ENCODE measurements at places on chromosomes 11 and 22. TPM values are rescaled to one million over a fixed set of nuclear protein-coding genes. Genes with fewer than 3 reads are reported as not detected.
A peak's percentile ranks its signal among the peaks of the same experiment; 100 is the strongest.

DNA sequence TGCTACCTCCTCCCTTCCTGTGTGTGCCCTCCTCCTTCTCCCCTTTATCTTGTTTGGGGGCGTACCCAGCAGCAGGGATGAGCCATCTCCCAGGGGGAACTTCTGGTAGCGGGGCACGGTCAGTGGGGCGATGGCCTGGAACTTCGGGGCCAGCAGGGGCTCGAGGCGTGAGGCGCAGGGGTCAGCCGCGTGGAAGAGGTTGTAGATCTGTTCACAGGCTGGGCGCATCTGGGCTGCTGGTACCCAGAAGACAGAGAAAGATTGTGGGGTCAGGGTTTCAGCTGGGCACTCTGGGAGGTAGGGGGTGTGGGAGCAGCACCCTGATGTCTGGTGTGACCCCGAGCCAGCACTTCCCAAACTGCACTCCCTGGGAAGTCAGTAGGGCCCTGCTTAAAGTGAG lies 9.1 kb downstream of the PITPNM1 start:
- DNase-seq, result no peak

- no peak for DNase-seq
Observed at GRCh38 chr11:129929721-129930120, 34.3 kb upstream of the NFRKB start.

DNA sequence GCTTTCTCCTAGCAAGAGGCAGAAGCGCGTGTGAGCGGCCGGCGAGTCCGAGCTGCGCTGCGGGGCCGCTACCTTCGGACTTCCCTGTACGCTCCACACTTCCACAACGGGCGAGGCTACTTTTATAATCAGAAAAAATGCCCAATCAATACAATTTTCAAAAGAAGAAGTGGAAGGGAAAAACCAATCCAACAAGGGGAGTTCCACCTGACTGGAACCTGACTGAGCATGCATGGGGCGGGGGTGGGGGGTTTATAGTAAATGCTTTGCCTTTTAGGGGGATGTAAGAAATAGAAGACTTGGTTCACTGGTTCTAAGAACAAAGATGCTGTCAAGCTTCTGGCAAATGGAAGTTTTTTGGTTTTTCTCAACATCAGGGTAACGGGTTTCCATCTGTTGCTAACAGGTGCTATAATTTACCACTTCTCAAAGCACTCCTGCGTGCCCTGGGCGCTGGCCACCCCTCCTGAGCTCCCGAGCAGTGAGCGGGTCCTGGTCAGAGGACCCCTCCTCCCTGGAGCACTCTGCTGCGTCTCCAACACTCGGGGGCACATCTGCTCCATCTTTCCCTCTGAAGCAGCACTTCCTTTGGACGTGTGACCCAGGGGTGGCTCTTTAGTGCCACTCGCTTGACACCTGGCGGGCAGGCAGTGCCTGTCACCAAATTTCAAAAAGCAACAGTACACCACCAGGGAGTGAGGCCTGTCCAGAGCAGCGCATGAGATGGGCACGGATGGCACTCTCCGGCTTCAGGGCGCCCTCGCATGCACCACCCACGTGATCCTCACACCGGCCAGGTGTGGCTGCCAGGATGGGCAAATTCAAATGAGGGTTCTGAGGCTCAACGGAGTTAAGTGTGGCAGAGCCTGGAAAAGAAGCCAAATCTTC lies 21.6 kb upstream of the BID start:
- DNase-seq, result no peak

BTG4 gene
- total RNA-seq, result not detected

DNA sequence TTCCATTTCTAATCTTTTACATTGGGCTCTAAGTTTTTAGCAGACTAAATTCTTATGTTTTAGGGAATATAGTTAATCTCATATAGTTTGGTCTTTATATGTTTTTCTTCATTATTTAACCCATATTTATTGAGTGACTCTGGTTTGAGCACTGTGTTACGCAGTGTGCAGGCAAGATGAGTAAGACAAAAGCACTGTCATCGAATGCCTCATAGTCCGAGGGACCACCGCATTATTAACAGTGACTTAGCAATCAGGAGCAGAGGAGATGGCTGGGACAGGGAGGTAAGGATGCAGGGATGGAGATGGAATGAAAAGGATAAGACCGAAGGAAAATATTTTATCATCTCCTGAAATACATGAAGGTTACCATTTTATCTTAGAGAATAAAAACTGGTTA lies 65.2 kb upstream of the CTSC start:
- no peak for DNase-seq

BRD1 gene
- 18.7 TPM for total RNA-seq

DNA sequence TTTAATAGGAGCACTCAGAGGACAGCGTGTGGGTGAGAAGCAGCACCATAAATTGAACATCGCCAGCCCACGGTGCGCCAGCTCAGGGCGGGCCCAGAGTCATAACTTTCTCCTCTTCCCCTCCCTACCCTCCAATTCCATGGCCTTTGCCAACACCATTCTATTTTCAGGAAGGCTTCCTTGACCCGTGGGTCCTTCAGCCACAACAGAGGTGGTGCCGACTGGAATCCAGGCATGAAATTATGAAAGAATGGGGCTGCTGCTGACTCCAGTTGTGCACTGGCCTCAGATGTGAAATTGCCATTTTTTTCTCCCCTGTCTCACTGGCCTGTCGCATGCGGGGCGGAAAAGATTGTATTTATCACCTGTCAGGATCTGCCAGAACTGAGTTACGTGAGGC lies 345.9 kb downstream of the MIAT start:
- DNase-seq, result no peak

GRCh38 chr11:95652002-95652472 lies 137.5 kb downstream of the FAM76B start:
- no peak for DNase-seq

GRCh38 chr11:8320076-8320475 lies 56.4 kb upstream of the LMO1 start:
- DNase-seq, result no peak

- DNase-seq, result no peak
Observed at GRCh38 chr11:21636561-21636960, 556.3 kb upstream of the ANO5 start.

- no peak for DNase-seq
Observed at GRCh38 chr11:70557742-70558485, 159.6 kb downstream of the CTTN start.

DNA sequence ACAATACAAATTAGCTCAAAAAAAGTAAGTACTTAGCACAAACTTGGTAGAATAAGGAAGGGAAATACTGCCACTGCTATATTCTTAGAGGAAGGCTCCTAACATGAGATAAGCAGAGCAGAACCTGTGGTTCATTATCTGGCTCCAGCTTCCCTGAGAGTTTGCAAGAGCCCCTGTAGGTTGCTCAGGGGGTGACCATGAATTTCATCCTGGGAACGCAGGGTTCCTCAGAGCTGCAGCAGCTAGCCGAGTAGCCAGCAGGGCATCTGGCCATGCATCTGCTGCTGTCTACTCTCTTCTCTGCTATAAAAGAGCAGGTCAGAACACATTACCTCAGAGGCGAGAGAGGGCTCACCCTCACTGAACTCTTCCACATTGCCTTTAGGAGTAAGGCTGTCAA lies 67.3 kb downstream of the TRPC6 start:
- no peak for DNase-seq

- DNase-seq, result no peak
Observed at GRCh38 chr11:122343210-122343609, 227.2 kb upstream of the BLID start.

- no peak for DNase-seq
Observed at GRCh38 chr11:11468954-11469353, 115.9 kb upstream of the CSNK2A3 start.

GLYATL1 gene
- total RNA-seq, result not detected

GRCh38 chr11:120089036-120090001 lies 48.6 kb downstream of the TRIM29 start:
- peak; percentile 44 for DNase-seq

DNA sequence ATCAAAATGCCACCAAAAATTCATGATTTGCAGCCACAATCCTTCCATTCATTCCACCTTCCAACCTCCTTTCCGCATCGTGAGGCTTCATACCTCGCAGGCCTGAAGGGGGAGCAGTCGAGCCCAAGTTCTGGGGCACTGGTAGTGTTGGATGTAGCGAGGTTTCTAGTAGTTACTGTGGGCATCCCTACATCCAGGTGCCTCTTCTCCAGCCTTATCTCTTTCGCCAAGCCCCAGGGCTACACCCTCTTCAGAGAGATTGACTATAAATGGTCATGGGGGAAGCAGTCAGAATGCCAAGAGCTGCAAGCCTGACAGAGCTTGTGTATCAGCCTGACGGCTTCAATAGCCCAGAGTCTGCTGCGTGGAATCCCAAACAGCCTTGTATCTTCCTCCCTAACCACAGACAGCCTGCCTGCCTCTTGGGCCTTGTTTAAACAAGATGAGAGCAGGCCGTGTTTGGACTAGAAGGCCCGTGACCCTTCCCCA lies 28.9 kb downstream of the CLMP start:
- peak; percentile 54 for DNase-seq

DNA sequence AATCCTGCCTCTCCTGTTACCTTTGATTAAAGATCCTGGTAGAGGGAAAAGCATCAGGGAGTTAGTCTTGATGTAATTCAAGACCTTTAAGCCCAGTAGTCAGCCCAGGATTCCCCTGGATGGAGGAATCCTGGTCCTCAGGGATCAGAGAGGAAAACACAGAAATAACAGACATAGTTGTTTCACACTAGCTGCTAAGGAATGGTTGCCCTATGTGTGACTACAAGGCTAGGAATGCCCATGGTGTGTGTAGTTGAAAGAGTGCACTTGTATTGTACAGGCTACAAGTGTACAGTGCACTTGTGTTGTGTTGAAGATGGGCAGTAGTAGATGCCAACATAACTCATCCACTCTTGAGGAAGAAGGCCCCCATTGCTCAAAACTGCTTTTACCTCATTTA lies 226.8 kb downstream of the AASDHPPT start:
- DNase-seq, result no peak

DNA sequence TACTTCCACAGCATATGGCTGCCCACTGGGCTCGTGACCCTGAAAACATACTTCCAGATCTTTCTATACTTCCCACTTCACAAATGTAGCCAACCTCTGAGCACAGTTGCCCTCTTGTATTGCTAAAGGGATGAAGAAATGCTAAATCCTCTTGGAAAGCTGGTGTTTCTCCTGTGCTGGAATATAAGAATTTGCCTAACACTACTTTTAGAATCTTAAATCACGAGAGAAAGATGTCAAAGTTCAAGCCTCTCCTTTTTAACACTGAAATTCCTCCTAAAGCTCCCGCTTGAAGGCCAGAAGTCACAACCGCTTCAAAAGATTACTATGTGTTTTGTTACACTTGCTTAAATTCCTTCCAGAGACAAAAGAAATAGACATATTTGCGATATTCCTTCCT lies 21.9 kb downstream of the MAML2 start:
- DNase-seq, result no peak

C1QTNF5 gene
- 14.4 TPM for total RNA-seq

SLC22A9 gene
- not detected for total RNA-seq

- no peak for DNase-seq
Observed at GRCh38 chr11:66561975-66562248, 6.5 kb downstream of the CTSF start.

CAVIN3 gene
- 31.1 TPM for total RNA-seq

TMEM134 gene
- 91.5 TPM for total RNA-seq

FBLN1 gene
- 93.3 TPM for total RNA-seq

CD6 gene
- total RNA-seq, result 0.20 TPM

DNA sequence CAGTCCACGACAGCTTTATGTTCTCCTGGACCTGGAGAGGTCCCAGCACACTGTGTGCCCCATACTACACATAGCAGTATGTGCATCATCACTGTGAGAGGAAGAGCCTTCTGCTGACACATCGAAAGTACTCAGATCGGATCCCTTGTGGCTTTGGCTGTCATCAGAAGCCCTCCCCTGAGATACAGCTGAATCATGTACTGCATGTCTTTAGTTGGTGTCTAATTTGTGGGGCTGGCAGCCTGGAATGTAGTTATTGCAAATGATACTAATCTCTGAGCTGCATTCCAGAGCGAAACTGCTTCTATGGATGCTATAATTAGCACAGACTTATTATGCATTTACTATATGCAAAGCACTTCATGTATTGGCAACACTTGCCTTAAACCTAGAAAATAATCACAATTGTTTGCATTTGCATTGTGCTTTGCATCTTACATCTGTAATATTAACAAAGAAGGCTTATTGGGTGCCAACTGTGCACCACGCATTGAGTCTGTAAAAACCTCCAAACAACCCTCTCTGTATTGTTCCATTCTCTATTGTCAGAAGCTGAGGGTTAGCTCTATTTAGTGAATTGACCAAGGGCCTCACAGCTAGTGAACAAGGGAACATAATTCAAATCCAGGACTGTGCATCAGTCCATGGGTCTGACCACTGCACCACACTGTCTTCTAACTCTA lies 89.2 kb upstream of the CRTAM start:
- DNase-seq, result no peak

CNIH2 gene
- total RNA-seq, result not detected

DNA sequence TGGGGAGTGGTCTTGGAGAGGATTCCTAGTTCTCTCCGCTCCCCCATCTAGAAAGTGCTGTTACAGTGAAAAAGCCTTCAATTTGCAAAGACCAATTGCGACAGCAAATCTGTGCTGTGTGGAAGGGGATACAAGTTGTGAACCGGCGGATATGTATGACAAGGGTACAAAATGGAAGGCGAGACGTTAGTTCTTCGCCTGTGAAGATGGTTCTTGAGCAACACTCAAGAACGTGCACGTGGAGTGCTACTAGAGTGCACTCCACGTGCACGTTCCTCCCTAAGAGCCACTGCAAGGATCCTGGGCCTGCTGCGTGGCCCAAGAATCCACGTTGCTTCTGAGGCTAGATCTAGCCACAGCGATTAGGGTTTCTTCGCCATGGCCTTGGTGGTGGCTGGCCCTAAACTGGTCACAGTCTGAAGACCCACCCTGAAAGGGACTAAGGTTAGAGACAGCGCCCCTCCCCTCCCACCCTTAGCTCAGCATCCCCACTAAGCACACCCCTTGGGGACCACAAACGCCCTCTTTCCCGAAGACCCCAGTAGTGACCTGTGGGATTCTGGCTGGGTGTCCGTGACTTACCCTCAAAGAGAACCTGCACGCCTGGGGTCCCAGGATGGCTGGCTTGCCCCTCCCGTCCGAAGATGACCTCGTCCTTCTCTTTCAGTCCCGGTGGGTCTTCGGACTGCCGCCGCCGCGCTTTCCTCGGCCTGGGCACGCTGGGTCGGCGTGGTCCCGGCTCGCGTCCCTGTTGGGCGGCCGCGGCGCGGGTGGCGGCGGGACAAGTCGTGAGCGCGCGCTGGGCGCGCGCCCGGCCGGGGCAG lies 519 bp upstream of the PDE3B start:
- DNase-seq, result no peak

LRRC74B gene
- total RNA-seq, result not detected
